ENCODE measurements at places on chromosomes 6 and 20.

DNA sequence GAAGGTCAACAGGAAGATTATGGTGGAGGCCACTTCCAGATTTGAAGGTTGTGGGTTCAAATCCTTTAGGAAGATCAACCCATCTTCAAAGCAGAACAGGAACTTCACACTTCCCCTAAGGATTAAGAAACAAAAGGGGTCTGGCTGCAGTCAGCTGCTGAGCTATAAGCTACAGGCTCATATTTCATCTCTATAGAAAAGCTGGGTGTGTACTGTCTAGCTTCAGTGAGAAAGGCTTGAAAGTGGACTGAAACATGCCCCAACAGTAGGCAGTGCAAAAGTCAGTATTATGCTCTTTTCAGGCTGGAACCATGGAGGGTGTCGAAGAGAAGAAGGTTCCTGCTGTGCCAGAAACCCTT, 60.1 kb upstream of the SPDEF start:
- DNase-seq: no peak

DNA sequence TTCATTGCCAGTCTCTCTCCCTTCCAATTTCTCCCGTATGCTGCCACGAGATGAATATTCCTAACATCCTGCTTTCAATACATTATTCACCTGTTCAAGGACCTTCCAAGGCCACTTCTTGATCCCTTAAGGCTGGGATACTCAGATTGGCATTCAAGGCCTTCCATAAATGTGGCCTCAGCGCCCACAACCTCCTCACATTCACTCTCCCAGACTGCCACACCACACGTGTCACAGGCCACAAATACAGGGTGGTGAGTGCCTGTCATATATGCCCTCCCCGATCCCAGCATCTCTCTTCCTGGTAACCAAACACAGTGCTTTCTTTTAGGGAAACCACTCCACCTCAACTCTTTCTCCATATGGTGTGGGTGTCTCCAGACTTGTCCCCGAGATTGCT, 55.5 kb downstream of the TTI1 start:
- peak; percentile 4 for DNase-seq

GRCh38 chr20:23753194-23753548, 2.4 kb upstream of the CST1 start:
- no peak for DNase-seq

DNA sequence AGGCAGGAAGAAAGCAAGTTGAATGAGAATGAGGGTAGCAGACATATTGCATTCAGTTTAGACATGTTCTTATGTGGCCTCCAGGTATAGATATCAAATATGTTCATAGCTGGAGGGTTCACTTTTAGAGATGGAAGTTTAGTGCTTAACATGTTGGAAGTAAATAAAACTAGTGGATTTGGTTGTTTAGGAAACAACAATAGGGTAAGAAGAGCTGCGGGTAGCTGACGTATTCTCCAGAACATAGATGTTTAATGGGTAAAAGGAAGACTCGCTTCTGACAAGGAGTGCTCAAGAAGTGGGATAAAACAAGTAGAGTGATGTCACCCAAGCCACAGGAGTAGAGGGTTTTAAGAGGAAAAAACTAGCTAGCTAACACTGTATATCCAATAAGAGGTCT, 128.4 kb upstream of the COL21A1 start:
- no peak for DNase-seq

DNA sequence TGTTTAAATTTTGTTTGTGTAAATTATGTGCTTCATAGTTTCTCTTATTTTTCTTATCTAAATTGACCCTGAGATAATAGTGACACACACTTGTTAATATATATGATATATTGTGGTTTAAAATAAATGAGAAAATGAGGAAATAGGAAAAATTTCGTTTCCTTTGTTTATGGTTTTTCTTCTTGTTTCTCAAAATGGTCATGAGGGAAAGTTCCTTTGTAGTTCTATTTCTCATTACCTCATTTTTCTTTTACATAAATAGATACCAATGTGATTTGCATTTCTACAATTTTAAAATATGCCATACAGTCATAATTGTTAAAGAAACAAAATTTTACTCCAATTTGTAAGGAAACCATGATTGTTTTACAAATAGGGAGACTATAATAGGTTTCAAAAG, 9.2 kb downstream of the OR2A4 start:
- DNase-seq: no peak

DNA sequence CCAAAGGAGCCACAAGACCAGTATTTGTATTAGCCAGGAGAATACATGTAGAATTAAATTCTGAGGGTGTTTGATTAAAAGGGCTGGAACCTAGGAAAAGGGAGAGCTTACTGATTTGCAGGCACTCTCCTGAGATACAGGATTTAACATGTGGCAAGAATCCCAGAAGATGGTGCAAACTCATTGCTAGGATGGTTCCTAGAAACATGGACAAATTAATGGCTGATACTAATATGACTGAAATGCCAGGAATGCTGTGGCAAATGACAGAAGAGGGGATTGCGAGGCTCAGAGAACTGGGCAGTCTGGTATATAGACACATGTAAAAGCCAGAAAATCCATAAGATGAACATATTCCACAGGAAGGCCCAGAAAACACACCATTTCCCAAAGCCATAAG, 118.1 kb downstream of the RWDD2A start:
- no peak for DNase-seq

DNA sequence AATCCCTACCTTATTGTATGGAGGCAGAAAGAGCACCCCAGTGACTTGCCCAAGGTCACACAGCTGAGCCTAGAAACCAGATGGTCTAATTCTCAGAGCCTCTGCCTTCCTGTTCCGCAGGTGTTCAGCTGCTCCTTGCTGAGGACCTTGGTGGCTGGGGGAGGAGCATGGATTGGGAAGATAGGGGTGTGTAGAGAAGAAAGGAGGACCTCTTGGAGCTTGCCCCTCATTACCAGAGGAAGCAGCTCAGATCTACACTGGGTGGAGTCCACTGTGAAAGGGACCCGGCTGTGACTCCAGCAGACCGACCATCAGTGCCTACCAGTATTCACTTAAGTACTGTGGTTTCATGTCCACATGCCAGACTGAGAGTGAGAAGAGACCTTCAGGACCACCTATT, 15.2 kb downstream of the FOXP4 start:
- no peak for DNase-seq

DNA sequence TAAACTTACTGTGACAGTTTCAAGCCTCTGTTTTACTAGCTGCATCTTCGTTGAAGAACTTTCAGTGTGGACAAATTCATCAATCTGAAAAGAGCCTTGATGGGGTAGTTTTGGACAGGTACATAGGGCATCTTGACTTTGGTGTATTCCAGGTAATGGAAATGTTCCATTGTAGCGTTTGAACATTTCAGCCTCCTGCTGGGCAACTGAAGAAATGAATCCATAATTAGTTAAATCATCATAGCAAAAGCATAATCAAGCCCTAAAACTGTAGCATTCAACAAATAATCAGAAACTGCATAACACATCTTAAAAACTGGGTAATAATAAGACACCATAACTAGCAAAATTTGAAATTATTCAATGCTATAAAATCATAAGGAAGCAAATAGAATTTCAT, 86.2 kb downstream of the AHI1 start:
- DNase-seq: no peak

GRCh38 chr20:54184071-54184470, 10.3 kb upstream of the CYP24A1 start:
- no peak for DNase-seq

- no peak for DNase-seq
Measured at GRCh38 chr6:81769824-81770223, 17.3 kb upstream of the TENT5A start.

GRCh38 chr6:123848347-123848746, 44.7 kb downstream of the NKAIN2 start:
- DNase-seq: no peak

DNA sequence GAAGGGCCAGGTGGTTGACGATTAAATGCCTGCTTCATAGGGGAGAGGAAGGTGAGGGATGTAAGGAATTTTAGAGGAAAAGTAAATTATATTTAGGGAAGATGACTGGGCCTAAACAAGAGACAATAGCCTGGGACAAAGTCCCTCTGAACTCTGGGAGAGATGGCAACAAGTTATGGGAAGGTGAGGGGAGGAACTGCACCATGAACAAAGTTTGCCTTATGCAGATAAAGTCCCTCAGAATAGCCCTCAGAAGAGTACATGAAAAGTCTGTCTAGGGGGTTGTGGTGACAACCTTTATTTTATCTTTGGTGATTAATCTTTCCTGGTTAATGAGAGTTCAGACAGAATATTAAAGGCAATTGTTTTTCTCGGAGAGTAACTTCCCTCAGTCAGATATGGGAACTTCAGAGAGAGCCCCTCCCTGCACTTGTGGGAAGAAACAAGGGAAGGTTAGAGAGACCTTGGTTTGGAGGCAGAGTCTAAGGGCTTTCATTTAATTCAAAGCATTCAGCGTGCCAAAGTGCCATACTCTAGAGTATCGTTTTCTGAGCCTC, 27.1 kb upstream of the FAM217A start:
- DNase-seq: no peak

GRCh38 chr6:108897371-108897770, 49.1 kb downstream of the ARMC2 start:
- no peak for DNase-seq

DNA sequence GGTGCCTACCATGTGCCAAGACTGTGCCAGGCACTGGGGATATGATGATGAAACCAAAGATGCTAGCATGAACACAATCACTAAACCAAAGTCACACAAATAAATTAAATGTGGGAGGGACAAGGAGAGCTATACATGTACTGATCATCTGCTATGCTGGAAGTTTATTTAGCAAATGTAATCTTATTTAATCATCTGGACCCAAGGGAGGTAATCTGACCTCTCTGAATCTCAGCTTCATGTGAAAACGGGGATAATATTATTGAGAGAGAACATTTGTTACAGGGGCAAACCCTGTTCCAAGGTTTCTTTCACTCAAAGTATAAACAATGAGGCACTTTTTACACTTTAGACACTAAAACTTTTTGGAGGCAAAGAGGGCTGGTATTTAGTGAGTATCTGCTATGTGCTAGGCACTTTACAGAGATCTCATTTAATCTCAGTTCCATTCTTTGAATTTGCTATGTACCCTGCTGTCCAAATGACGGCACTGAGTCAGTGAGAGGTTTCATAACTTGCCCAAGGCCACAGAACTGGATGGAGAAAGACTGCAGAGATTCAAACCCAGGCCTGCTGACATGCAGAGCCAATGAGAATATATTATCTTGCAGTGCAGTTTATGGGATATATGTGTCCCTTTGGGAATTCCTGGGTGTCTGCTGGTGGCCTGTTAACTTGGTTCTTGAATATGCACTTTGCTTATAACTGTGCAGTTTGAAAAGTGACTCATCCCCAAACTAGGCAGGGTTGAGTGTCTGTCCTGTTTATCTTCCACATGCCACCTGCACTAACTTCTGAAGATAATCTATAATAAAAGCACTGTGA, 3.3 kb upstream of the ASXL1 start:
- no peak for DNase-seq

GRCh38 chr6:38272222-38272621, 367.5 kb downstream of the BTBD9 start:
- DNase-seq: no peak

DNA sequence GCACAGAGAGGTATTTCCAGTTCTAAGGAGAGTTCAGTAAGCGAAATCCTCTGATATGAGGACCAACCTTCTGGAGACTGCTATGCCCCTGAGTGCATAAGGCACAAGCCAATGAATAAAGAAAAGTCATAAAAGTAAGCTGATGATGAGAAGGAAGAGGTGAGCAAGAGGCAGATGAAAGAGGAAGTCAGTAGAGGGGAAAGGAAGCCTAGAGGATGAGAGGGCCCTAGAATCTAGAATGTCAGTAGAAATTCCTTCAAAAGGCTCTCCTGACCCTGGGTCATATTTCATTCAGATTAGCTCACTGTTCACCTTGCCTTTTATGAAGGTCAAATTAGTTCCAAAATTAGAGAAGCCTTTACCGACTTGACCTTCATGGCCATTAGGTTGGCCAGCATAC, 209.2 kb downstream of the CD83 start:
- DNase-seq: no peak

GRCh38 chr6:122184401-122184827, 215.0 kb upstream of the HSF2 start:
- DNase-seq: no peak

DNA sequence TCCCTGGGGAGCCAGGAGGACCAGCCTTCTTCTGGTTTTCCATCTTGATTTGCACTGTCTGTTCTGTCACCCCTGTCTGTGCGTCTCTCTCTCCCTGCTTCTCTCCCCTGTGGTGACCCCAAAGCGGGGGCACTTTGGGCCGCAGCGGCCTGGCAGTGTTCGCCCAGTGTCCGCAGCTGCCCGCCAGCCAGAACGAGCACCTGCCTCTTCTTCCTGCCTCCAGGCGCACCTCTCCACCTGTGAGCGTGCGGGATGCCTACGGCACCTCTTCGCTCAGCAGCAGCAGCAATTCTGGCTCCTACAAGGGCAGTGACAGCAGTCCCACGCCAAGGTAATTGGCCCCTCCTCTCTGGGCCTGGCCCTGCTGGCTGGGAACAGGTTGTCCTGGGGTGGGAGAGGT, 30.8 kb downstream of the SNPH start:
- DNase-seq: no peak

DNA sequence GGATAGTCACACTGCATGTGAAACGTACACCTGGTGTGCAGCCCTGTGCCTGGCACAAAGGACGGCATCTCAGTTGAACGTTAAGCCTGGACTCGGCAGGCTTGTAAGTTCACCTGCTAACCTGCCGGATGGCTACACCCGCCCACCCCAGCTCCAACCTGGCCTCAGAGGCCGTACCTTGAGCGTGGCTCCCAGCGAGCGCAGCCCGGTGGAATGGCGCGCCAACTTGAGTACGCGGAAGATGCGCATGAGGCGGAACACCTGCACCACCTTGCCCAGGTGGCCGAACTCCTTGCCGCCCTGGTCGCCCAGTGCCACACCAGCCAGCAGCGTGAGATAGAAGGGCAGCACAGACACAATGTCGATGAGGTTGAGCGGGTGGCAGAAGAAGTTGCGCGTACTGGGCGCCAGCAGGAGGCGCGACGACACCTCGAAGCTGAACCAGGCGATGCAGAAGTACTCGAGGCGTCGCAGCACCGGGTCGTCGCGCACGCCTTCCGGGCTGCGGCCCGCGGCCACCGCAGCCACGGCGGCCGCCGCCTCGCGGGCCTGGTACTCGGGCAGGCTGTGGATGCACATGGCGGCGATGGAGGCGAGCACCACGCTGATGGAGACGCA, 3.3 kb downstream of the KCNS1 start:
- peak; percentile 50 for DNase-seq

Measured in colonic mucosa (tissue), 4 donors.